ENCODE measurements at places on chromosomes 1 and 21.
A peak's percentile ranks its signal among the peaks of the same experiment; 100 is the strongest.

- no peak for DNase-seq
Measured at GRCh38 chr1:76595024-76595423, 272.3 kb upstream of the ST6GALNAC5 start.

GRCh38 chr21:44416193-44416592 is 39.1 kb upstream of the LRRC3 start:
- DNase-seq, result peak; percentile 1

DNA sequence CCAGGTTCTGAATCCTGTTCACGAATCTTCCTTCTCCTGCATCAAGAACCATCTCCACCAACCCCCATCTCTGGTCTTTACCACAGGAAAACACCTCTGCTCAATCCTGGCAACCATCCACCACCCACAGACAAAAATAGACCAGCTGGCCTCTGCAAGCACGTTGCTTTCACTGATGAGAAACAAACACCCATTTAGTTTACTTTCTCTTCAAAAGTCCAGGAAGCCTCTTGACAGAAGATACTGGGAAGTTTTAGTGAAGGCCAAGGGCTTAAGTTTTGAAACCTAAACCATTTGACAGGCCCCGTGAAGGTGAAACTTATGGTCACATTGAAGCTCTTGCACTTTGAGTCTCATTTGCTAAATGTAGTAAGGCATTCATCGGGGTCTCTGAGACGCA is 122.6 kb upstream of the PPP2R5A start:
- peak; percentile 60 for DNase-seq

DNA sequence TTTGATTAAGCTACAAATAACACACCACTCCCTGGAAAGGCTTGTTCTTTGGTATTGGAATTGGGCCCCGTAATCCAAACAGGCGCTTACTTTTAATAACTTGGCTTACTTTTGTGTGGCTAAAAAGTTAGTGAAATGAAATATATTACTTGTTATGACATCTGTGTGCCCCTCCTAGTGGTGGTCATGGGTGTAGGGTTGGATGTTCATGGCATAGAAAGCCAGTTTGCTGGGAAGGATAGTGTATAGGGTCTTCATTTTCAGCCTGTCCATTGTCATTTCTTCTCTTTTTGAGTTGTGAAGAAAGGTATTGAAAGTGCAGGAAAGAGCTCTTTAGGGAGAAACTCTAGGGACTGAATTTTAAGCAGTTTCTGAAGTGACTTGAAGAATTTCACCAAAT is 5.9 kb downstream of the CDC14A start:
- peak; percentile 46 for DNase-seq

GRCh38 chr1:179017383-179018326 is 8.0 kb upstream of the FAM20B start:
- no peak for DNase-seq

DNA sequence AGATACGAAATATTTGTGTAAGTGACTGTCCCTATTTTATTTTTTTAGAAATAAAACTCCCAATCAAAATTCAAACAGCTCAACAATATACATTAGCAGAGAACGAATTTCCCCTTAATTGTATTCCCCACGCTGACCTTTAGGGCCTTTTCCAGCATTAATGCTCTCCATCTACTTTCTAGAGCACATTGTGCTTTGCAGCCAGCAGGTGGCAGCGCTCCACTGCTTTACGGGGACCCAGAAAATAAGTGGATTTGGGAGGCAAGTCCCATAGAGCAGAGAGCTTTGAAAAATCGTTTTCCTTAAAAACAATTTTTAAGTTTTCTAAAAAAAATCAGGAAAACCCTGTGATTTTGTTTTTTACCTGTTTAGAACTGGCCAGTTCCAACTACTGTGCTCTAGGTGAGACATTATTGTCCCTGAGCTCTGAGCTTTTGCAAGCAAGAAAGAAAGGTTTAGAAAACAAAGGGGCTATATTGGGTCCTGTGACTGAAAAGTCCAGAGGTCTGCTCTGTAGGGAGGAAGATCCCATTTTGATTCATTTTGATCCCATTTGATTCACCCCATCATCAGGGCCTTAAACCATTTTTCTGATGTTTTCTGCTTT is 144.4 kb upstream of the ZNF644 start:
- DNase-seq, result peak; percentile 55

DNA sequence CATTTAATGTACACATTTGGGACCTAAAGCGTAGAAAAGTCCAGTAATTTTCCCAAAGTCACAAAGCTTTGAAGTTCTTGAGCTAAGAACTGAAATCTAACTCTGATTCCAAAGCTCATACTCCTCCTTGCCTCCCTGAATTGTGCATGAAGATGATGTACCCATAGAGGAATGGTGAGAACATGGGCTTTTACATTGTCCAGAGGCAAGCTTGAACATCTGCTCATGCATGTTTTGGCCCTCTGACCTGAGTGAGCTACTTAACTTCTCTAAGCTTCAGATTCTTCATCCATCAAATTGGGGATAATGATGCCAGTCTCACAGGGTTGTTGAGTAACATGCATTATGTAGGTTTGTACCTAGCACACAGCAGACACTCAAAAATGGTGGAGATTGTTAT is 258.4 kb upstream of the HOOK1 start:
- DNase-seq, result no peak

- DNase-seq, result no peak
Measured at GRCh38 chr1:201966171-201966570, 10.9 kb downstream of the TIMM17A start.

DNA sequence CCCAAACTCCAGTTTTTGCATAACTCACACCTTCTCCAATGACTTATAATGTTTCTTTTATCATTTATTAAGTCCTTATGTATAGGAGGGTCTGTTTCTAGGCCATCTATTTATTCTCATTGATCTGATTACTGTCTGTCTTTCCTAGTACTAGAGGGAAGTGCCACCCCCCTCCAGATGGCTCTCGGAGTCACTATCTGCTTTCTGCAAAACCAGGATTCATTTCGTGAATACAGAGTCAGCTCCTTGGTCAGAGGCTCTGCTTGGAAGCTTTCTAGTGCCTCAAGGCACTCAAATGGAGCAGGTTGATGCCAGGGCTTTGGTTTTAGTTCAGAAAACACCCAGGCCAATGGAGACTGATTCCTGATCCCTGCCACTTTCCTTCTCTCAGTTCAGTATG is 102.3 kb upstream of the CD34 start:
- no peak for DNase-seq

- no peak for DNase-seq
Measured at GRCh38 chr1:91697861-91698260, 188.1 kb downstream of the TGFBR3 start.

Measured in activated naive CD4-positive, alpha-beta T cell treated with anti-CD3 and anti-CD28 coated beads for 36 hours (primary cell).